Anterior cingulate cortex (tissue), 58 donors: ENCODE measurements at places on chromosomes 12 and 14.

DNA sequence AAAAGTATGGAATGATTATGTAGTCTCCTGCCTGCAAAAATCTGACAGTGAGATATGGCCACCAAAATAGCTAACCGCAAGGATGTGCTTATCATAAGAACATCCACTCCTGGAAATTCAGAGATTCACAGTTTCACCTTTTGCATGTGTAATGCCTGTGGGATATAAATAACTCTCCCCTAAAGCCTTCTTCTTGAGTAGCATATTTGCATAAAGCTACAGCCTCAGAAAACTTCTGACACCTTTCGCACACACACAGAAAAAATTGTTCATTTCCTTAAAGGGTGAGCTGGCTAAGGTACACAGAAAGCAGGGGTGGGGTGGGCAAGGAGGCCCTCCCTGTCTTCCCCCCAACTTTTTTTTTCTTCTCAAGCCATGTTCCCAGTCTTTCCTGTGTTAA, 3.1 kb upstream of the IGF1 start:
- DNase-seq = no peak

DNA sequence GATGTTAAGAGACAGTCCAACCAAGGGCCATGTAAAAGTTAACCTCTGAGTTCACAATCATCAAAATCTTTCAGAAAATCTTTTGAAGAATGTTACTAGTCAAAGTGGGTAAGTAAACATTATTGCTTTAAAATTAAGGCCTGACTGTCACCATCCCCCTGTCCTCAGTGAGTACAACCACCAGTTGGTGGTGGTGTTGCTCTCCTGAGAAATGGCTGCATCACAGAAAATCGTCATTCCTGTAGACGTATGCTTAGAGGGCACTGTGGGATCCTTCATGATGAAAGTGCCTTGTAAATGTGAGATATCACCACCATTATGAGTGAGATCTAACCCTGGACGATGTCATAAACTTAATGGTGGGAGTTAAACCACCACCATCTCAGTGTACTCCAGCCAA, 451.2 kb downstream of the RPS29 start:
- no peak for DNase-seq

DNA sequence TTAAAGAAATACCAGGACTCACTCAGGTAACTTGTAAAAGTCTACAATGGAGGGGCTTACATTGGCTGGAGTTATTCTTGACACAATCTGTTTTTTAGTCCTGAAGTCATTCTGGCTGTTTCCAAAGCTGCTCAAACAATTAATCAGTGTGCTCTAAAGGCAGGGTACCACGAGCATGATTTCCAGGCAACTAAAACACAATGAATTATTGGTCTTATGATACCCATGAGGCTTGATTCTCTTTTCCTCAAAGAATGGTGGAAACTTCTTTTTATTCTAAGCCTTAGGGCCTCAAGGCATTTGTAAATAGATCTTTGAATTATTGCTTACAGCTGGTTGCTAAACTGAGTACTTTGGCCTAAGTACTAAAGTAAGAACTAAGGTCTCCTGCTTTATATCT, 199.8 kb upstream of the PDZRN4 start:
- no peak for DNase-seq

GRCh38 chr14:59217011-59217410, 28.5 kb downstream of the DAAM1 start:
- no peak for DNase-seq

- no peak for DNase-seq
These were observed 55.9 kb downstream of the ARL1 start for GRCh38 chr12:101351682-101352081.

DNA sequence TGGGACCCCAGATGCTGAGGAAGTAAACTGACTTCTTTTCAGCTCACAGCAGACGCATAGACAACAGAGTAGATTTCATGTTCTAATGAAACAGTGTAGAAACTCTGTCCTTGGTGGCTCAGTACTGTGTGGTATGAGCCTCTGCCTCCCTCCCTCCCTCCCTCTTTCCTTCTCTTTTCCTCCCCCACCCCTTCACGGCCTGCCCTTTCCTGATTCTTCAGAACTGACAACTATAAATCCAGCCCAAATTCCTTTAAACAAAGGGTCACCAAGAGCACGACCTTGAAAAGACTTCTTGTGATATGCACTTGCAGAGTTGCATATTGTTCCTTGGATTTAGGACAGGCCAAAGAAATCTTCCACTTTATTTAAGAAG, 164.0 kb downstream of the ETV6 start:
- DNase-seq = no peak

GRCh38 chr14:104794099-104794498, 1.4 kb downstream of the AKT1 start:
- no peak for DNase-seq

- DNase-seq = no peak
These were observed 14.3 kb downstream of the MAP3K12 start for GRCh38 chr12:53484686-53485575.

DNA sequence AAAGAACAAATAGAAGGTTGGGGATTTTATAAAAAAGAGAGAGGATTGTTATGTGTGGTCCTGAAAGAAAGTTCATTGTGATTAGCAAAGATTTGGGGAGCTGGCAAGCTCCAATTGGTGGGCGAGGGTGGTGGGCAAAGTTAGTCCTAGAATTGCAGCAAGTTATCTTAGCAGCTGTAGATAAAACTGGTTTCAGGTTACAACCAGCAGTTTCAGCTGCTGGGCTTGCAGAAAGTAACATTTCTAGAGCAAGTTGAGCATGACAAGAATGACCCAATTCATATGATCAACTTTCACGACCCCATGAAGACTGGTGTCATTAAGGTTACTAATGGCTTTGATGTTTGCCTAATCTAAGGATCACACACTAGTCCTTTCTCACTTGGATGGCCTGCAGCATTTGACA, 177.9 kb upstream of the NUDT4 start:
- DNase-seq = no peak

GRCh38 chr12:131473261-131473660, 237.6 kb upstream of the SFSWAP start:
- DNase-seq = no peak
